NCI-H1048 (cell line): ENCODE measurements at places on chromosomes 5 and 9.

DNA sequence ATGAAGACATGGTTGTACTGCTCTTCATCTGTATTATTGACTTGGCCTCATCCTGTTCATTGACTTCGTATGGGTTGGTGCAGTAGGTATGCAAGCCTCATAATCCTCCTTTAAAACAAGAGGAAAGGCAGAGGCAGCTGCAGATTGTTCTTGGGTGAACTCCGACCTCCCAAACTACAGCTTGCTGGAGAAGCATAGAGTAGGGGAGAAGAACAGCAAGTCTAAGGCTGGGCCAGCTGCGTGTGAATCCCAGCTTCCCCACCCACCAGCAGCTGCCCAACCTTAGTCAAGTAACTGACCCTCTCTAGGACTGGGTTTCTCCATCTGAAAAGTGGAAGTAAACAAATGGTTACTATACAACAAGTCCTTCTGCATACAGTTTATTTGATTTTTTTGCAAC, 114.5 kb upstream of the WWC1 start:
- DNase-seq: no peak

- no peak for DNase-seq
Measured at GRCh38 chr5:176629853-176630680, at the start of the genes EIF4E1B and SNCB. TSS of gene EIF4E1B (plus strand) at chr5:176630675. CDS start at chr5:176642788, 12,113 bp downstream. TSS of gene SNCB (minus strand) at chr5:176630534. CDS start at chr5:176629654, 880 bp downstream.

DNA sequence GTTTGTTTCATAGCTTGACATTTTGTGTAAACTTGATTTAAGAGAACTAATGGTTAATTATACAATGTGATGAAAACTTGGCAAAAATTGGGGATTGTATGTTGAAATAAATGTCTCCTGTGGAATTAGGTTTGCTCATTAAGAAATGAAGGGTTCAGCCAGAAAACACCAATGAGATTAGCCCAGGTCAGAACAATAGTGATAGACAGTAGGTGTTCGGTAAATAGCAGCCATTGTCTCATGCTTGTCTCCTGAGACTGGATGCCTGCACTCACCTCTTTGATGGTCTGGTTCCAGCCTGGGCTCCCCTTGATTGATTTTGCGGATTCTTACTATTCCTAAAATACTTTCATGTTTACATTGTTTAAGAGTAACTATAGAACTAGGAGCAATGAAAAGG, 135.5 kb downstream of the FBN2 start:
- DNase-seq: no peak

- DNase-seq: no peak
Measured at GRCh38 chr5:174311531-174312269, 266.2 kb downstream of the NSG2 start.

GRCh38 chr9:104927216-104927911, 591 bp downstream of the ABCA1 start:
- no peak for DNase-seq
